Activated CD4-positive, CD25-positive, alpha-beta regulatory T cell (primary cell): ENCODE measurements at places on chromosomes 13 and 19.
A peak's percentile ranks its signal among the peaks of the same experiment; 100 is the strongest.

GRCh38 chr13:93145199-93145598 is 81.4 kb upstream of the GPC6 start:
- no peak for DNase-seq

GRCh38 chr13:75633285-75633684 is 2.8 kb upstream of the LMO7 start:
- no peak for DNase-seq

GRCh38 chr13:113029487-113030258 is 60.7 kb downstream of the MCF2L start:
- no peak for DNase-seq

GRCh38 chr13:108561149-108561548 is 68.3 kb upstream of the MYO16 start:
- no peak for DNase-seq

- peak; percentile 0 for DNase-seq
Measured at GRCh38 chr13:78978381-78978998, 319.5 kb upstream of the OBI1 start.

DNA sequence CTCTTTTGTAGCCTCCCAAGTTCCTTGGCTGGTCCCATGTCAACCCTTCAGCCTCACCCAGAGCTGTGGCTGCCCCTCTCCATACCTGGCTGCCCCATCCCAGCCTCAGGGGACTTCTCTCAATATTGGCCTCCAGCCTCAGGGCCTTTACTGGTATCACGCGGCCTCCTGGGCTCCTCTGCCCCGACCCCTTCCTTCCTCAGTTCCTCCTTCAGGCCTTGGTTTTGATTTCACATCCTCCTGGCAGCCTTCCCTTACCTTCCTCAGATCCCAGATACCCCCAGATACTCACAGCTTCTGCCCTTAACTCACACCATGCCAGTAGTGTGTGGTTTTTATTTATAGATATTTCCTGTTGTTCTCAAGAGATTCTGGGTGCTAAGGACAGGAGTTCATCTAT is 12.8 kb upstream of the SCN1B start:
- no peak for DNase-seq

DNA sequence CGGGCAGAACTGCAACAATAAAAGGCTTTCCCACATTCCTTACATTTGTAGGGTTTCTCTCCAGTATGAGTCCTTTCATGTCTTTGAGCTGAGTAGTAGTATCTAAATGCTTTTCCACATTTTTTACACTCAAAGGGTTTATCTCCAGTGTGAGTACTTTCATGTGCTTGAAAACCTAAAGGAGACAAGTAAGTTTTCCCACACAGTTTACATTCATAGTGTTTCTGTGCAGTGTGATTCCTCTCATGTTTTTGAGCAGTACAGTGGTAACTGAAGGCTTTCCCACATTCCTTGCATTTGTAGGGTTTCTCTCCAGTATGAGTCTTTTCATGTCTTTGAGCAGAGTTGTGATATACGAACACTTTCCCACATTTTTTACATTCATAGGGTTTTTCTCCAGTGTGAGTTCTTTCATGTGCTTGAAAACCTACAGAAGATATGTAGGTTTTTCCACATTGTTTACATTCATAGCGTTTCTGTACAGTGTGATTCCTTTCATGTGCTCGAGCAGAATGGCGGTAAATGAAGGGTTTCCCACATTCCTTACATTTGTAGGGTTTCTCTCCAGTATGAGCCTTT is 47.0 kb downstream of the ZNF44 start:
- no peak for DNase-seq

DNA sequence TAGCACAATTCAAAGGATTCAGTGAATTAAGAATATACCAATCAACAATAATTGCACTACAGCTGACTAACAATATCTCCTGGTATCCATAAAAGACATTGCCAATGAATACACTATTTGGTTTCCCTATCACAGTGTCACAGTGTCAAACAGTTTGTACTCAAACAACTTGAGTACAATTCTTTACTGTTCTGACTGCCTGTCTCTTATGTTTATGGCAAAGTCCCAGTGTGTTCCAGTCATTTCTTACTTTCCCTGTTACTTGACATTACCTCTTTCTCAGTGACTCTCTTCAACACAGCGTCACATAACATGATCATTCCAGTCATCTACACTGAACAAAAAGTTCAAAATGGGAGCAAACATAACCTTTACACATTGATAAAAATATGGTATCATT is 21.2 kb upstream of the RNASEH2B start:
- no peak for DNase-seq

DNA sequence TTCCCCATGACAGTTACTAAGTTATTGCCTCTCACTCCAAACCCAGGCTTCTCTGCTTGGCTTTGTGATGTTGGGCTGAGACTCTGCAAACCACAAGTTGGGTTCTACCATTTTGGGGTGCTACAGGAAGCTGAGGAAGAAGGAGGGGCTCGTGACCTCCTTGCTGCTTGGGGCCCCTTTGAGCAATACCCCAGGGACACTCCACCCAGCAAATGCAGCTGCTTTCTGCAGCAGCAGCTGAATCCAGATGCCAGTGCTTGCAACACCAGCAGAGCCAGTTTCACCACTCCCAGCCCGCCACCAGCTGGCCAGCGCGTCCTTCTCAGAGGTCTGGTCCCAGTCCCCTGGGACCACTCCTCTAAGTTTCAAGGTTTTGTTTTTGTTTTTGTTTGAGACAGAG is 22.0 kb upstream of the UBAC2 start:
- DNase-seq: no peak

- no peak for DNase-seq
Measured at GRCh38 chr13:80717776-80718175, 376.9 kb upstream of the SPRY2 start.

GRCh38 chr13:104592127-104592526 is 1525.9 kb upstream of the SLC10A2 start:
- DNase-seq: no peak

GRCh38 chr19:42596391-42597072 is 1.8 kb upstream of the CEACAM8 start:
- DNase-seq: no peak

GRCh38 chr13:56187331-56187730 is 953.4 kb upstream of the PRR20A start:
- DNase-seq: no peak

DNA sequence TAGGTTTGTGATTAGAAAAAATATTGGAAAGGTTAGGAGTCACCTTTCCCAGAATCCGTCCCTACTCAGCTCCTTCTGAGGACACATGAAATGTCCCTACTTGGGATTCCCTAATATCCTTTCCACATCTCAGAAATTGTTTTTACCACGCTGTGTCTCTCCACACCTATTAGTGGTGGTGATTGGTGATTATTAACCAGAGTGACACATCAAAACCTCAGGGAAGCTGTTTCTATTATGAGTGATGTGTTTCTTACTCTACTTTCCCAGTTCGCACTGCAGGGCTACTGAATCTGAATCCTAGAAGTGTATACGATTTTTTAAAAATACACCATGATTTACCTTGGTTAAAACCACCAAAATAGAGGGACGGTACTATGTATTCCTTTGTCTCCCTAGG is 460.8 kb downstream of the TBC1D4 start:
- no peak for DNase-seq

- DNase-seq: no peak
Measured at GRCh38 chr19:55141696-55142095, 7.3 kb downstream of the TNNT1 start.

DNA sequence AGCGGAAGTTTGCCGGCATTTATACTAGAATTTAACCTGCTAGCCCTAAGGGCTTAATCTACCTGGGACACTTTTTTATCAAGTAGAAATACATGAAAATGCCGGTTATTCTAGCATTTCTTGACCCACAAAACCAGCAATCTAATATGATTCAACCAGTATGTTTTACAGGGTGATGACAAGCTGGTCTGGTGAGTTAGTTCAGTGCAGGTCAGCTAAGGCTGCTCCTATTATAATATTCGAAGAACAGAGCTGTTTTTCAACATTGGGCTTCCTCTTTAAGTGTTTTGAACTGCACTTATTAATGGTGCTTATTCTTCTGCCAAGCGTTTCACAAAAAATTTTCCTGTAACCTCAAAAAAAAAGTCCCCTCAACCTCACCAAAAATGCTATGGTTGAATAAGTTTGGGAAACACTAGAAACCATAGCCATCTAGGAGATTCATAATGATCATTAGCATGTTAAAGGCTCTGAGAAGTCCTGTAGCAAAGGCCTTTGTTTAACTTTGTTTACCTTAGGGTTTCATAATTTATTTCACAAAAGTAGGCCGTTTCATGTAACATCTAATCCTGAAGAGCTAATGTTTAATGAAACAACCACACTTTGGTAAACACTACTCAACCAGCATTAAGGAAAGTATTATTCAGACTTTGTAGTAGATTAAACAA is 526.6 kb downstream of the KLF12 start:
- no peak for DNase-seq

- no peak for DNase-seq
Measured at GRCh38 chr19:48698046-48698445, 2.3 kb downstream of the FUT2 start.

DNA sequence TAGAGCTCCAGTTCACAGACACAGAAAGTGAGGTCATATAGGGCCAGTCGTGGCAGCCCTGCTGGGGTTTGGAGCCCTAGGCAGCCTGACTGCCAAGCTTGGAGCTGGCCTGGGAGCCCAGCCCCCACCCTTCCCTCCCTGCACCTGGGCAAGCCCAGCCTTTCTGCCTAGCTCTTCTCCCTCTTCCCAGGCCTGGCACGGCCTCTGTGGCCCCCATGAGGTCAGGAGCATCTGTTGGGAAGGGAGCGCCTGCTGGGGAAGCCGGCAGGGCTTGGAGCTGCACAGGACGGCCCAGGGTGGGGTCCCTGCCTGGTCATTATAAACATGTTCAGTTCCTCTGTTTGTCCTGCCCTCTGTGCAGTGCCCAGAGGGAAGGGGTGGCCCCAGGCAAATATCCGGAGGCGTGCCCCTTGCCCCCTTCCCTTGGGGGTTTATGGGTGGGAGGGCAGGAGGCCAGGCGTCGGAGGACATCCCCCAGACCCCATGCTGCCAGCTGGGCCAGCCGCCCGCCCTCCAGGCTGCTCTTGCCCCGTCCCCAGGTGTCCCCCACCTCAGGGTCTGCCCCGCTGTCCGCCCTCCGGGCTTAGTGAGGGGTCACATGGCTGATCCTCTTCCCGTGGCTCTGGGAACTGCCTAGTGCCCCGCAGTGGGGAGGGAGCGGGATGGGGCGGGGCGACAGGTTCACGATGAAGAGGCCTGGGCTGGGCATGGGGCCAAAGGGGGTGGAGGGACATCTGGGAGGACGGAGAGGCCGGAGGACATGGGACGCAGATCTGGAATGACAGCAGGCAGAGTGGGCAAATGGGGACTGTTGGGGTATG is 30.0 kb upstream of the NCCRP1 start:
- DNase-seq: no peak

- DNase-seq: peak; percentile 38
Measured at GRCh38 chr19:16586991-16587832, 15.0 kb upstream of the SLC35E1 start.

DNA sequence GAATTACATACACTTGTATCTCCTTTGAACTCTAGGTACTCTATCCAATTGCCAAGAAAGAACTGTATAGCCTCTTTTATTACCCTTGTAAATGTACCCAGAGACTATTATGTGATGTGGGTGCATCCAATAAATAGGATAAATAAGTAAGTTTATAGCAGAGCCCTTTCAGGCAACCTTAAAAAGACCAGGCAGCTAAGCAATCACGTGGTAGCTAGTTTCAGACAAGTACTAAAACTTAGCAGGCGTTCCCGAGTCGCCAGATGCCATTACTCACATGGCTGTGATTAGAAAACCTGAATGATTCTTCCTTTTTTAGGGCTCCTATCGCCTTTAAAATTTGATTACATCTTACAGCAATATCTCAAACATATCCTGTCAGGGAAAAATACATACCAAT is 1303.0 kb downstream of the EFNB2 start:
- no peak for DNase-seq

GRCh38 chr19:14505488-14506239 is 9.7 kb upstream of the GIPC1 start:
- peak; percentile 55 for DNase-seq

- DNase-seq: peak; percentile 34
Measured at GRCh38 chr13:24251525-24251924, 57.9 kb upstream of the C1QTNF9 start.

- no peak for DNase-seq
Measured at GRCh38 chr19:51076631-51077213, 6.0 kb downstream of the KLK14 start.

DNA sequence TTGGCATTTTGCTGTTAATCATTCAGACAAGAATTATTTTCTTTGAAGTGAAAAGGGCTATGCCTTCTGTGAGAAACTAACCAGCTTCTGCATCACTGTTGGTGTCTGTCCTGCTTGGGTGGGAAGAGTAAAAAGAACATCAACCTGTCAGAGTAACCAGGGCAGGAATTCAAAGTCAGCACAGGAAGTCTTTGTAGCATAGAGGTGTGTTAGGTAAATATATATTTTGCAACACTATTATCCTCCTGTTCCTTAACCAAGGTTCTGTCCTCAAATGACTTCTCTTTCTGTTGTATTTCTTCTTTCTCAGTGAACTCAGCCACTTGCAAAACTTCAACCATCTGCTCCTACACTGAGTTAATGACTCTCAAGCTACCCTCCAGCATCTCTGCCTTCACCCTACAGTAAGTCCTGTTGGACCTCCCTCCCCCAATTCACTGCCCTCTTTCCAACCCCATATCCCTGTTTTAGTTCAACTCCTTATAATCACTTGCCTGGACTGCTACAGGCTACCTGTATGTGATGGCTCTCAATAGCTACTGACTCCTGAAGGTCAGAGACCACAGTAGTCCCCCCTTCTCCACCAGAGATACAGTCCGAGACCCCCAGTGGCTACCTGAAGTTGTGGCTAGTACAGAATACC is 49.9 kb downstream of the SMAD9 start:
- no peak for DNase-seq

GRCh38 chr19:50858886-50859285 is 4.2 kb downstream of the KLK3 start:
- no peak for DNase-seq

DNA sequence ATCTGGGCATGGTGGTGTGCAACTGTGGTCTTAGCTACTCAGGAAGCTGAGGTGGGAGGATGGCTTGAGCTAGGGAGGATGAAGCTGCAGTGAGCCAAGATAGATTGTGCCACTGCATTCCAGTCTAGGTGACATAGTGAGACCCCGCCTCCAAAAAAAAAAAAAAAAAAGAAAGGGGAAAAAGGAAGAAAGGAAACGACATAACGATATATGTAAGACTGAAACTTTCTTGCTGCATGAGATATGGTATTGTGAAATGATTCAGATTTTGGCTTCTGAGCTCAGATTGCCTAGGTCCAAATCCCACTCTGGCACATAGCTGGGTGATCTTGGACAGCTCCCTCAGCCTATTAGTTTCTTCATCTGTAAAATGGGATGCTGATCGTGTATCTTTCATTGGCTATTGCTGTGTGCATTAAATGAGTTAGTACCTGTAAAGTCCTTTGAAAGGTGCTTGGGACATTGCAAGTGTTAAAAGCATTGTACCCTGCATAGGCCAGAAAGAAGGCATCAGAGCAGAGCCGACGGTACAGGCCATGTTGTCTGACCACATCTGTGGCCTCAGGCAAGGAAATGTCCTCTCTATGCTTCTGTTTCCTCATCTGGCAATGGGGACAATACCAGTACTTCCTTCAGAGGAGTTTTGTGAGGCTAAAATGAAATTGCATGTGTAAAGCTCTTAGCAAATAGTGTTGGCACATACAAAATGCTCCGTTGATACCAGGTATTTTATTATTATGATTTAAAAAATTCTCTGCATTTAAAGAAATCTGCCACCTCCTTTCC is 32.6 kb upstream of the SLC46A3 start:
- no peak for DNase-seq

- peak; percentile 34 for DNase-seq
Measured at GRCh38 chr19:46579361-46579879, 21.7 kb upstream of the CALM3 start.

- no peak for DNase-seq
Measured at GRCh38 chr13:97224544-97225300, 2.6 kb downstream of the MBNL2 start.

GRCh38 chr13:108915095-108915633 is 285.8 kb downstream of the MYO16 start:
- DNase-seq: no peak
